ENCODE measurements at places on chromosomes 6 and 20. TPM values are rescaled to one million over a fixed set of nuclear protein-coding genes. Genes with fewer than 3 reads are reported as not detected.

- H3K27ac ChIP-seq: no peak overlapping the region
- peaks cover 12% of the 10 kb centered on the region for H3K4me1 ChIP-seq
- no peak for DNase-seq
- H3K27me3 ChIP-seq: no peaks in the 10 kb centered on the region
- no peaks in the 10 kb centered on the region for H3K36me3 ChIP-seq
Observed at GRCh38 chr20:16459019-16459700, 114.1 kb downstream of the KIF16B start.

DNA sequence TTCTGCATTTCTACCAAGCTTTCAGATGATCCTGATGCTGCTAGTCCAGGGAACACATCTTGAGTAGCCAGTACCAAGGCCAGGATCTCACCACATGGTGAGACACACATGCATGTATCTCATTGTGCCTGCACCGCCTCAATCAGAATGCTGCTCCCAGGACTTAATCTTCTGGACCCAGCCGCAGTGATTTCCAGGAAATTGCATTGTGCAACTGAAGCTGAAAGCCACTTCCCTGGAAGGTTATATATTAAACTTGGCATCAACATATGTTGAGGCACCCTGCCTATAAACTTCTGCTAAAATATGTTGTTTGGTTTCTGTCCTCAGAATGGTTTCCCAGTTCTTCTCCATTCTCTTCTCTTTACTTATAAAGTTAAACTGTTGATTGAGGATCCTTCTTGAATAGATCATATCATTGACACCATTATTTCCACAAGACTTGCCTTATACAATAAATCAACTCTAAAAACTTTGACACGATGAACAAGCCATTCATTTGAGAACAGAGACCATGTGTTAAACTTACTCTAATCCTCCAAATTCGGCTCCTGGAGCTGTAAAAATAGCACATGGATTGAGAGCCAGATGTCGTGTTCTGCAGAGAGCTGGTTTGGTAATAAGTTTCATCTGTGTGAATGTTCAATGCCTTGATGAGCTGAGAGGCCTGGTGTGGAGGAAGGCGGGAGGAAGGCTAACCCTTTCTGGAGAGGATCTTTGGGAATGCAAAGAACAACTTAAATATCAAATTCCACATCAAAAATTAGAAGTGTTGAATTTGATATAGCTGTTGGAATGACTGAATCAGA lies 65.0 kb upstream of the PCSK2 start:
- no peaks in the 10 kb centered on the region for H3K27me3 ChIP-seq
- H3K4me1 ChIP-seq: no peaks in the 10 kb centered on the region
- DNase-seq: peak; percentile 66

DNA sequence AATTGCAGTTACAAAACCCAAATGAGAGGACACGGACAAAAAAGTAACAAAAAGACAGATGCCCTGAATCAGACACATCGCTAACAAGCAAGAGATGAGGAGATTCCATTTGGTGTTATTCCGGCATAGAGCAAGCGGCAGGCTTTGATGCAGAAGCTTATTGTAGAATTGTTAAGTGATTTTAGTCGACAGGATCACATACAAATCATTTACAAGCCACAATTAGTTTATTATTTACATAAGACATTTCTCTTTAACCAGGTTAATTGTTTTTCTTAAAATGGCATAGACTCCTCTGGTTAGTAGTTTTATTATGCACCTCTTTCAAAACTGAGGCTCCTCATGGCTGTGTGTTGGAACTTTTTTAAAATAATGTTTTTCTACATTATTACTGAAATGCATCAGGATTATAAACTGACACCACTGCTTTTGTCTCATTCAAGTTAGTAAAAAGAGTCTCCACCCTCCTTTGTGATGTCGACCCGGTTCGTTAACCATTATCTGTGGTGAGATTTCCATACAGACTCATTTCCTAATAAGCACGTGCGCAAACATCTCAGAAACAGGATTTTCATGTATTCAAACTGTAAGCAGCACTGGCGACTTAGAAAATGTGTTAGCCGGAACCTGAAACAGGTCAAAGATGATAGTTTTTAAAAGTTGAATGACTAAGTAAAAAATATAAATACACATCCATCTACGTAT lies 119.8 kb downstream of the COL12A1 start:
- H3K4me1 ChIP-seq: peaks cover 21% of the 10 kb centered on the region
- no peak overlapping the region for H3K27ac ChIP-seq
- peaks cover 13% of the 10 kb centered on the region for H3K36me3 ChIP-seq

GRCh38 chr20:36468149-36469000 lies 72.9 kb upstream of the MYL9 start:
- H3K4me1 ChIP-seq: peaks cover 88% of the 10 kb centered on the region
- H3K27ac ChIP-seq: peak overlapping the region; percentile 66

Gene MKKS
- 24.1 TPM for polyA plus RNA-seq

- H3K27ac ChIP-seq: peak overlapping the region; percentile 95
- peaks cover 59% of the 10 kb centered on the region for H3K4me1 ChIP-seq
- DNase-seq: peak; percentile 94
- no peak overlapping the region for H3K4me3 ChIP-seq
- no peaks in the 10 kb centered on the region for H3K27me3 ChIP-seq
- H3K36me3 ChIP-seq: peaks cover 19% of the 10 kb centered on the region
Observed at GRCh38 chr6:42113936-42114636, 28.3 kb downstream of the C6orf132 start.

DNA sequence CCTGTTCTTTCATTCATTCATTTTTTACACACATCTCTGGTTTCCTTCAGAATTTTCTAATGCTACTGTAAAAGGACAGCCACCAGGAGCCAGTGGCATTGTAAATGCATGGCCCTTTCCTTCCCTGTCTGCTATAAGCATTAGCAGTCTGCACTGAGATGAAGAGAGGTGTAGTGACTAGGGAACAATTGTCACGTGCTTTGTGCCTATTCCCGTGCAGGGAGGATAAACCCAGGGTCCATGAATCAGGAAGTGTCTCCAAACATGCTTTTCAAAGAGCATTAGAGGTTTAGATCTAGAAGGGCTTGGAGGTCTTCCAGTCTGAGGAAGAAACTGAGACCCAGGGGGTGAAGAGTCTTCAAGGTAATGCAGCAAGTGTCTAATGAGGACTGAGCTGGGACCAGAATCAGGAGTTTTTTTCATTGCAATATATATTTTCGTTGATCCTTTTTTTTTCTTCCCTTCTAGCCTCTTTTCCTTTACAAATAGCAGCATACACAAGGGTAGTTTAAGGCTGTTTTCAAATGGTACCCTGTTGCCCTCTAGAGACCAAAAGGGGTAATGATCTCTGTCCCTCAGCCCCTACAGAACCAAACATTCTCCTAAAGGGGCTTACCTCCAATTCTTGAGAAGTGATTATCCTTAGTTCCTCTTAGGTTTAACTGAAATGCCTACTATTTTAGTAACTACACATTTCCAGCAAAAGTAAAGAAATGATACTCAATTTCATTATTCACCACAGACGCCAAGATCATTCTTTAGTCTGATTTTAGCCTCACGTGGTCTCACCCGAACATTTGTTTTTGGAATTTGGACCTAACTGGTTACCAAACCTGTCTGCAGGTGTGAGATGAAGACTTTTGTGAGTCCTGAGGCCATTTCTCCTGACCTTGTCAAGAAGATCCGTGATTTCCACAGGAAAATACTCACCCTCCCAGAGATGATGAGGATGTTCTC lies 6.6 kb downstream of the TRIM15 start:
- peak; percentile 56 for DNase-seq
- peaks cover 15% of the 10 kb centered on the region for H3K4me1 ChIP-seq

Gene FILIP1
- polyA plus RNA-seq: 7.5 TPM

Gene PTCHD4
- polyA plus RNA-seq: 0.70 TPM

- no peak overlapping the region for H3K4me3 ChIP-seq
- no peaks in the 10 kb centered on the region for H3K36me3 ChIP-seq
- H3K27ac ChIP-seq: no peak overlapping the region
- peaks cover 2% of the 10 kb centered on the region for H3K27me3 ChIP-seq
- no peak for DNase-seq
Observed at GRCh38 chr20:40234593-40234992, 454.4 kb downstream of the MAFB start.

- H3K27me3 ChIP-seq: no peaks in the 10 kb centered on the region
- no peak overlapping the region for H3K4me3 ChIP-seq
- H3K27ac ChIP-seq: no peak overlapping the region
- DNase-seq: peak; percentile 21
- no peaks in the 10 kb centered on the region for H3K36me3 ChIP-seq
- H3K4me1 ChIP-seq: peaks cover 8% of the 10 kb centered on the region
Observed at GRCh38 chr6:170271771-170272314, 19.0 kb downstream of the DLL1 start.

Gene COL10A1
- 0.10 TPM for polyA plus RNA-seq

GRCh38 chr6:154457881-154458284 lies 52.6 kb downstream of the CNKSR3 start:
- no peaks in the 10 kb centered on the region for H3K27me3 ChIP-seq
- H3K27ac ChIP-seq: no peak overlapping the region
- H3K4me3 ChIP-seq: no peak overlapping the region
- H3K4me1 ChIP-seq: no peaks in the 10 kb centered on the region
- no peak for DNase-seq
- no peaks in the 10 kb centered on the region for H3K36me3 ChIP-seq

Gene ZNF334
- polyA plus RNA-seq: 29.6 TPM

Gene ATRN
- polyA plus RNA-seq: 89.2 TPM

DNA sequence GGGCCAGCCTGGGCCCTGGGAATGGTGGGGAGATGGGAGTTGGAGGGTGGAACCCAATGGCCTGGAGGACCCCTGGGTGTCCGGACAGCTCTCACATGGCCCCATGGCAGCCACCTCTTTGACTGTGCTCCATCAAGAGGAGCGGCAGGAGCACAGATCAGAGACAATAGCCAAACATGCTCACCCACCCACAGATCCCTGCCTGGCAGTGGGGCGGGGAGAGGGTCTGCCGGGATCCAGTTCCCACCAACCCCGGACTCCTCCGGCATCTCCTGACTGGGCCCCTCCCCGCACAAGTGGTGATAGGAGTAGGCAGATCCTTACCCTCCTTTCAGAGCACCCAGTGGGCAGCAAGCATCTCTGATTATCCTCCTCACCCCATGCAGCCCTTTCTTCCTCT lies 31.9 kb upstream of the MRPS18A start:
- no peak overlapping the region for H3K27ac ChIP-seq
- no peaks in the 10 kb centered on the region for H3K27me3 ChIP-seq

Gene DEF6
- 13.2 TPM for polyA plus RNA-seq

Gene SIRPB2
- 1.4 TPM for polyA plus RNA-seq

DNA sequence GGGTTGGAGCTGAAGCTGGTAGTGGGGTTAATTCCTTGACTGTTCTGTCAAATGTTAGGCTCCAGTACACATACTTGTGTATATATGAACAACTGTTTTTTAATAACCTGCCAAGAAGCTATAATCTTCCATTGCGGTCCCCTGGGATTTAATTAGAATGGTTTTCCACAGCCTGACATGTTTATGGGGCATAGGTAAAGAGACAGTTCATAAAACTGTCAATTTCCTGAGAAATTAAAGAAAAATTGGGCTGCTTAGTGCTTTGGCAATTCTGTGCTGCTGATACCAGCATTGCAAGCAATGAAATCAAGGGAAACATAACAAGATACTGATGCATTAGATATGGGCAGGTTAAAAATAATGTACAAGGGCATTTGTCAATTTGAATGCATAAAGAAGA lies 314.1 kb upstream of the SLC35B3 start:
- H3K27ac ChIP-seq: no peak overlapping the region
- H3K27me3 ChIP-seq: no peaks in the 10 kb centered on the region
- DNase-seq: no peak
- no peaks in the 10 kb centered on the region for H3K4me1 ChIP-seq
- no peaks in the 10 kb centered on the region for H3K36me3 ChIP-seq
- no peak overlapping the region for H3K4me3 ChIP-seq

GRCh38 chr20:4127344-4127743 lies 112.0 kb upstream of the RNF24 start:
- H3K4me1 ChIP-seq: no peaks in the 10 kb centered on the region
- no peak overlapping the region for H3K27ac ChIP-seq
- no peak for DNase-seq
- H3K27me3 ChIP-seq: no peaks in the 10 kb centered on the region

Gene TMC2
- polyA plus RNA-seq: 0.45 TPM

DNA sequence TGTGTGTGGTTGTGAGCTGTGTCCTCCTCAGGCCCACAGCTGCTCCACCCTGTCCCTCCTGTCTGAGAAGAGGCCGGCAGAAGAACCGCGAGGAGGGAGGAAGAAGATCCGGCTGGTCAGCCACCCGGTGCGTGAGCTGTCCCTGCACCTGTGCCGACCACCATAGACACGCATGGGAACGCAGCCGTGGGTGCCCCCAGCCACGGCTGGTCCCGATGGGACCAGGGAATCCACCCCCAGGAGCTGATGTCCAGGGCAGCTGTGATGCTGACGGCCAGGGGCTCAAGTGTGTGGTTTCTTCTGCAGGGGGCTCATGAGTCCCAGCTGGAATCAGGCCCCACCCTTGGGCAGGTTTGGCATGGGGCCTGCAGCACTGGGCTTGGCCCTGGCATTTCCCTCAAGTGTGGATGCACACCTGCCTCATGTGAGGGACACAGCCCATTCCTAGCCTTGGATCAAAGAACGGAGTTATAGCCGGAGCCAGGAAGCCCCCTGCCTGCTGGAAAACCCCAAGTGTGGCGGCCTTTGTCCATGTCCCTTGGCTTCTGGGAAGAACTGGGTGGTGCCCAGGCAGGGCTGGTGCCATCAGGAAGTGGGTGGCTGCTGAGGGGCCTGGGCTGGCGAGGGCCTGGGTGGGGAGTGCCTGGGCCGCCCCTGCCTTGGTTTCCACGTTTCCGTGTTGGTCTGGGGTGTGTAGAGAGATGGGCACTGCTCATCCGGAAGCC lies 4.6 kb upstream of the TNFRSF6B start:
- H3K4me1 ChIP-seq: peaks cover 13% of the 10 kb centered on the region
- no peak overlapping the region for H3K4me3 ChIP-seq
- DNase-seq: no peak
- peaks cover 25% of the 10 kb centered on the region for H3K36me3 ChIP-seq
- no peak overlapping the region for H3K27ac ChIP-seq

- H3K27me3 ChIP-seq: no peaks in the 10 kb centered on the region
- no peak for DNase-seq
- no peak overlapping the region for H3K4me3 ChIP-seq
- no peaks in the 10 kb centered on the region for H3K4me1 ChIP-seq
- no peaks in the 10 kb centered on the region for H3K36me3 ChIP-seq
Observed at GRCh38 chr6:76593668-76594067, 521.2 kb upstream of the IMPG1 start.

Gene KHDC1L
- polyA plus RNA-seq: 0.13 TPM

DNA sequence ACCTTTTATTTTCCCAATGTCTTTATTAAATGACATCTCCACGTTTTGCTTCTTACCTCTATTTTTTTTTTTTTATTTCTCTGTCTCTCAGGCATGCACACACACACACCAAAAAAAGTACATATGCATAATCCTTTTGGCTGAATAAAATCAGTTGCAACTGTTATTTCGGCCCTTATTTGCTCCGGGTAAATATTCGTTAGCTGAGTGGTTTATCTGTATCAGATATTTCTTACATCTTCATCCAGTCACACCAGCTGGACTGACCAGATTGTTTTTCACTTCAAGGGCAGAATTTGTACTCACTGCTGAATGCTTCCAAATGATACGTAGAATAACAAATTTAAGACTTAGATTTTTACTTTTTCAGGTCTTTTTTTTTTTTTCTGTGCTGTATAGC lies 45.5 kb downstream of the PTPN1 start:
- no peak for DNase-seq
- H3K4me3 ChIP-seq: no peak overlapping the region
- no peaks in the 10 kb centered on the region for H3K4me1 ChIP-seq
- no peaks in the 10 kb centered on the region for H3K36me3 ChIP-seq
- H3K27ac ChIP-seq: no peak overlapping the region
